CD4-positive, alpha-beta T cell treated with Interleukin-17A for 4 hours (primary cell): ENCODE measurements at places on chromosomes 2 and 18.

- DNase-seq, result no peak
Observed at GRCh38 chr2:113698892-113699447, 57.5 kb downstream of the SLC35F5 start.

- peak; percentile 56 for DNase-seq
Observed at GRCh38 chr2:60555066-60555782, 1.8 kb upstream of the BCL11A start.

- DNase-seq, result no peak
Observed at GRCh38 chr2:219483451-219484342, 15.0 kb upstream of the GMPPA start.

DNA sequence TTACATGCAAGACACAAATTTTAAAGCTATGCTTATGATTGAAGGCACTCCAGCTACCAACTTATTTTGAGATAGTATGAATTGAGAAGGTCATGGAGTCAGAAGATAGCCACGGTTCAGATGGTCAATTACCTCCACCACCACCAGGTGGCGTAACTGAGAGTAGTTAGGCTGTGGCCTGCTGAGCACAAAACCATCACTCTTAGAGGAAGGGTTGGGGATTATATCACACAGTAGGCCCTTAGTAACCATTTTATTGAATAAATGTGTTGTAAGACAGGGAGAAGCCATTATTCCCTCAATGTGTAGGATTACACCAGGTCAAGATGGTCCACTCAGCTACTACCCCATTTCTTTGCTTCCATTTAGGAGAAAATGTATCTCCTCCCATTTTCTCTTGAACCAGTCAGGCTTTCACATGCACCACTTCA is 18.8 kb downstream of the KLHL41 start:
- DNase-seq, result peak; percentile 79

- DNase-seq, result no peak
Observed at GRCh38 chr2:239772721-239773120, 252.4 kb downstream of the NDUFA10 start.

- DNase-seq, result no peak
Observed at GRCh38 chr18:39296293-39296888, 1730.8 kb upstream of the CELF4 start.

- DNase-seq, result no peak
Observed at GRCh38 chr2:8132879-8133278, 549.0 kb upstream of the ID2 start.

- no peak for DNase-seq
Observed at GRCh38 chr2:157349949-157350515, 24.4 kb upstream of the ERMN start.
